ENCODE measurements at places on chromosomes 6 and 20.

- H3K27me3 ChIP-seq = no peaks in the 10 kb centered on the region
- H3K4me3 ChIP-seq = no peak overlapping the region
- no peaks in the 10 kb centered on the region for H3K36me3 ChIP-seq
- DNase-seq = no peak
These were observed 71.0 kb upstream of the SAMD3 start for GRCh38 chr6:130293800-130294199.

- no peak overlapping the region for H3K27ac ChIP-seq
- no peaks in the 10 kb centered on the region for H3K27me3 ChIP-seq
- H3K4me1 ChIP-seq = peaks cover 43% of the 10 kb centered on the region
- H3K36me3 ChIP-seq = no peaks in the 10 kb centered on the region
- DNase-seq = no peak
These were observed 9.3 kb downstream of the NAPB start for GRCh38 chr20:23412026-23412425.

GRCh38 chr20:55701467-55701866, 303.9 kb downstream of the CBLN4 start:
- no peak overlapping the region for H3K27ac ChIP-seq
- no peak overlapping the region for H3K4me3 ChIP-seq
- no peak for DNase-seq

DNA sequence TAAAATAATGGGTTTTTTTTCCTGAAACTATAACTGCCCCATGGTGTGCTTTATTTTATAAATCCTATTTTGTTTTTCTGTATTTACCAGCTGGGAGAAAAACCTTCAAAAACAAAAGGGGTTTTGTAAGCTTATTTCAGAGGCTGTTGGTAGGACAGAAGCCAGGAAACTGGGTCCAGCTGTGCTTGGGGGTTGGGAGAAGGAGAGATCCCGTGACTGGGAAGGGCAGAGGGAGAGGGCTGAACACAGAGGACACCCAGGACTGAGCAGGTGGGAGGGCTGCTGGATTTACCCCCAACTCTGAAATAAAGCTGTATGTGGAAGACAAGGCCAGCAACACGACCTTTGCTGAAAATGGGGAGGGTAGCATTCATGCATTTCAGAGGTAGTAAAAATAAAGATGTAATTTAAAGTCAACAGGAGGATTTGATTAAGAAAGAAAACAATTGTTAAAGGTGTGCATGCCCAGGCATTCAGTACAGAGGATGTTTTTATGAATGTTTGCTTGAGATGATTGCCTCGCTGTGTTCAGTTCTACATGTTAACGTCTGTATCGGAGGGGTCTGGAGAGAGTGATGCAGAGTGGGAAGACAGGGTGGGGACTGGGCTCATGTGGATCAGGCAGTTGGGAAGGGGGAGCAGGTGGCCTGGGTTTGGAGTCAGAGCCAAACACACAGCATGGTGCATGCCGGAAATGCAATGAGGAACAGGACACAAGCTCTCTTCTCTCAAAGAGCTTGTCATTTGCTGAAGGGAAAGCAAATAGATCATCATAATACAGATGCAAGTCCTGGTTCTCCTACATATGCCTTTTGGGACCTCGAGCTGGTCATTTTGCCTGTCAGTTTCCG, 21.4 kb downstream of the ARFGEF3 start:
- H3K27me3 ChIP-seq = no peaks in the 10 kb centered on the region
- peak overlapping the region; percentile 42 for H3K27ac ChIP-seq
- H3K4me1 ChIP-seq = peaks cover 9% of the 10 kb centered on the region
- no peak for DNase-seq
- H3K4me3 ChIP-seq = no peak overlapping the region

DNA sequence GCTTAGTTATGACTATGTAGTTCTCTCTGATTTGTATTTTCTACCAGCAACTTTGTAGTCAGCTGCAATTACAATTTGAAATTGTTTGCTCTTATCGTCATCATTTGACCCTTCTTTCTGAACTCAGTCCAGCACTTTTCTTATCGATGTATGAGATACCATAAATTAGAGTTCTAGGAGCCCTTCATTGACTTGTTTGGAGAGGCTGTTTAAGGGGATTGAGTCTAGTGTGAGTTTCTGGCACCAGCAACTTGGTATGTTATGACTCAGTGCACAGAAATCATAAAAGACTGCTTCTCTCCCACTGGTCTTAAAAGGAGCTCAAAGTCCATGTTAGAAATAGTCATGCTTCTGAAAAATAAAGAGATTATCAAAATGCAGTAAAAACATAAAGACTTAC, 190.3 kb downstream of the TENT5A start:
- no peaks in the 10 kb centered on the region for H3K27me3 ChIP-seq
- H3K4me1 ChIP-seq = peaks cover 6% of the 10 kb centered on the region
- no peak overlapping the region for H3K27ac ChIP-seq
- H3K36me3 ChIP-seq = no peaks in the 10 kb centered on the region
- no peak for DNase-seq

GRCh38 chr6:34459899-34460593, 5.8 kb upstream of the PACSIN1 start:
- no peaks in the 10 kb centered on the region for H3K27me3 ChIP-seq
- no peaks in the 10 kb centered on the region for H3K4me1 ChIP-seq
- H3K27ac ChIP-seq = no peak overlapping the region
- no peaks in the 10 kb centered on the region for H3K36me3 ChIP-seq
- DNase-seq = no peak

DNA sequence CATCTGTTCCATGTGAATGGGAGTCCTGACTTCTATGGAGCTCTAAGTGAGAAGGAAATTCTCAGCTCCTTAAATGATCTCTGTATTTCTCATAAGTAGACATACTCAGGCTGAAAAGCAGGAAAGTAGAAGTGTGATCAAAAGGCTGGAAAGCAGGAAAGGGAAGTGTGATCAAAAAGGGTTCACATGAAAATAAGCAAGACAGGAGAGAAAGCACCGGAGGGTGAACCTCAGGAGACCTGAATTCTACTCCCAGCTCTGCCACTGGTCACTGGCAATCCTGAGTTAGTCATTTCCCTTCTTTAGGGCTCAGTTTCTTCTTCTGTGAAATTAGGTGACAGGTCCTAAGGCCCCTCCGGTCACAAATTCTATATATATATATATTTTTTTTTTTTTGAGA, 55.5 kb upstream of the TRERF1 start:
- DNase-seq = no peak
- no peak overlapping the region for H3K27ac ChIP-seq
- H3K4me1 ChIP-seq = no peaks in the 10 kb centered on the region
- no peaks in the 10 kb centered on the region for H3K27me3 ChIP-seq

DNA sequence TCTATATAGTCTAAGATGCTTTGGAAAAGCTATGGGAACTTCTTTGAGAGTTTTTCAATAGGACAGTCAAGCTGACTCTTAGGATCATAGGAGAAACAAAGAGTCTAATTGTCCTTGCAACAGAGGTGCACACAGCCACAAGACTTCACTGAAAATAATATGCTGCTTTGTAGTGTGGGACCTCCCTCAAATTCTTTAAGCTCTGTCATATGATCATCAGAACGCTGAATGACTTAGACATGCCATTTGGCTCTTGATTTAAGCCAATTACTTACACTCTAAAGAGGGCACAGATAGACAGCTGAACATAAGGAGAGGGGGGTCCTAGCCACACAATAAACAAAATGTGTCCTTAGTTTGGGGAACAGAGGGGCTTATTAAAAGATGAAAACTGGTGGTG, 818.7 kb upstream of the GJE1 start:
- no peaks in the 10 kb centered on the region for H3K36me3 ChIP-seq
- H3K4me3 ChIP-seq = no peak overlapping the region
- no peak for DNase-seq
- no peaks in the 10 kb centered on the region for H3K27me3 ChIP-seq

Data from tibial nerve (tissue), 4 donors.